Astrocyte (in vitro differentiated cells and primary cell): ENCODE measurements at places on chromosomes 12 and 14. TPM values are rescaled to one million over a fixed set of nuclear protein-coding genes. Genes with fewer than 3 reads are reported as not detected.

GRCh38 chr12:72273499-72273837, 1.3 kb downstream of the TRHDE start:
- DNase-seq, result no peak

GRCh38 chr14:21796916-21797315, 123.3 kb upstream of the OR4E1 start:
- no peak for DNase-seq

- peak; percentile 18 for DNase-seq
Measured at GRCh38 chr12:125186471-125187147, 121.4 kb downstream of the AACS start.

GRCh38 chr12:69383074-69383473, 23.5 kb downstream of the YEATS4 start:
- DNase-seq, result no peak

GRCh38 chr14:61736751-61737150, 25.5 kb upstream of the SNAPC1 start:
- DNase-seq, result no peak

DNA sequence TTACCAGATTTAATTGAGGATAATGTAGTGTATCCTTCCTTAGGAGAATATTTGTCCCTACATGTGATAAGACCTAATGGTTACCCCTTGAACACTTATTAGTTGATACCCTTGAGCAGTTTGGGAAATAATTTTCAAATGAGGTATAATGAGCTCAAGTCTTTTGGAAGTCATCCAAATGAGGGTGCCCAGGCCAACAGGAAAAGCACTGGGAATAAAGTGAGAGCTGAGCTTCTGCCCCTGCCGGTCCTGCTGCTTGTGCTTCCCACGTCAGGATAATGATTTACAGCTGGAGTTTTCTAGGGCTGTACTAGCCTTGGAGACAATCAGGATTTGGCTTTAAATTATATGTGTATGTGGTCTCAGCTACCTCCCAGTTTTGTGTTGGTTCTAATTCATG, 178.8 kb upstream of the FRMD6 start:
- no peak for DNase-seq

PTPRQ gene
- 0.18 TPM in 1 of 2 replicates, not detected in the other for total RNA-seq

GPR65 gene
- 0.50 and 0.54 TPM in 2 replicates for total RNA-seq

GRCh38 chr12:3951380-3952135, 78.4 kb upstream of the PARP11 start:
- DNase-seq, result no peak
